Fibroblast of mammary gland (primary cell): ENCODE measurements at places on chromosomes 1 and 21.

DNA sequence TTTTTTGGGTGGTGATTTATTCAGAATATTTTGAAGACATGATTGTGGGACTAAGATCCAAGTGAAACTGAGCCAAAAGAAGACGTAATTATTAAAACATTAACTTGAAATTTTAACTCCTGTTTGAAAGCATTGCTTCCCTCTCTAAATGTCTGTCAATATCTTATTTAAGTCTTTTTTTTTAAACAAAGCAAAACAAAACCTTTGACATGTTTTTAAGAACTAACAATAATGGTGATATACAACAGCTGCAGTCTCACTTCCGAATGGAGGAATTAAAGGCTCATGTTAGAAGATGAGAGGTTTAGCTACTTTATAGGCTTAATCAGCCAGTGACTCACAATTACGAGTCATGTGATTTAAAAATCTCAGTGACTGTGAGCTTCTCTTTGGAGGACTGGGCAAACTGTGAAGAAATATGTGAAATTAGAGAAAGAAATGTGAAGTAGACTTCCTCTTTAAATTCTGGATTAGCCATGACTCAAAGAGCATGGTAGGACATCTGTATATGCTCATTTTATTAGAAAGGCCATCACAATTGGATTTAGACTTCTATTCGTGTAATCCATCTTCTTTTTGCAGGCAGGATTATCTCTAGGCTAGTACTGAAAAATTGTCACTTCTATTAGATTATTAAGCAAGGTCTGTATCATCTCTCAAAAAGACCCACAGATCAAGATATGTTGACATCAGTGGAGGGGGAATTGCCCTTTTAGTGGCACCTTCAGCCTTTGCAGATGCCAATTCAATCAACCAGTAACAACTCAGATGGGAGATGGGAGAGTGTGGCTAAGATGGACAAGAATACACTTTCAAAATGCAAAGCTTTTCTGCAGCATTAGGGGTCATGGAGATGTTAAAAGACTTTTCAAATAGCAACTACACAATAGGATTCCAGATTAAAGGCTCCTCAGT, 28.7 kb downstream of the KCNA3 start:
- DNase-seq: peak; percentile 78

DNA sequence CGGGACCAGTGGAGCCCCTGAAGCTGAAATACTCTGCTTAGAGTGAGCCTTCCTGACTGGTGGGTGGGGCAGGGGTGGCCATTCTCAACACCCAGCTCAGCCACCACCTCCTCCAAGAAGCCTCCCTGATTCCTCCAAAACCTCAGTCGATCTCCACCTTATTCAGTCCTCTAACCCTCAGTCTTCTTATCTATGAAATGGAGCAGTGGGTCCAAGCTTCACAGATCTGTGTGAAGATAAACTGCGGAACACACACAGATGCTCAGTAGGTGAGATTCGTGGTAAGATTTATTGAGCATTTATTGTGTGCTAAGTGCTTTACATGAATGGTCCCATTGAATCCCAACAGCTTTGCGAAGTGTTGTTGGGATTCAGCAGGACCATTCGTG, 93.1 kb upstream of the RUNX3 start:
- DNase-seq: no peak

- peak; percentile 47 for DNase-seq
These were observed 16.3 kb upstream of the ACKR1 start for GRCh38 chr1:159188375-159188788.

DNA sequence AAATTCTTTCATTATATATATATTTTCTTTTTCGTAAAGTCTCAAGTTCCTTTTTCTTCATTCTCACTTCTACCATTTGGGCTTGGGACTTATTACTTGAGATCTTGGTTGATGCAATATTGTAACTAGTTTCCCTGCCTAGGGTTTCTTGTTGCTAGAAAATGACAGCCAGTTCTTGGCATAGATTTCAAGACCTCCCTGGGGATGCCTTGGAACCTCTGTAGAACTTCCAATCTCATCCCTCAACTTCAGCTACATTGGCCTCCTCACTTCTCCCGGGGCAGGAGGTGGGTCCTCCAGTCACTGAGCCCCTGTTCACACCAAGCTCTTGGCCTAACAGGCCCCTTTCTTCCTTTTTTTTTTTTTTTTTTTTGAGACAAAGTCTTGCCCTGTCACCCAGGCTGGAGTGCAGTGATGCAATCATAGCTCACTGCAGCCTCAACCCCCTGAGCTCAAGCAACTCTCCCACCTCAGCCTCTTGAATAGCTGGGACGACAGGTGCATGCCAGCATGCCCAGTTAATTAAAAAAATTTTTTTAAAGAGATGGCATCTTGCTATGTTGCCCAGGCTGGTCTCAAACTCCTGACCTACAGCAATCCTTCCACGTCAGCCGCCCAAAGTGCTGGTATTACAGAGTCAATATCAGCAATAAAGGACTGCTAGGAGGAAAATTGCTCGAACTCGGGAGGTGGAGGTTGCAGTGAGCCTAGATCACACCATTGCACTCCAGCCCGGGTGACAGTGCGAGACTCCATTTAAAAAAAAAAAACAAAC, 33.1 kb downstream of the MAP3K7CL start:
- peak; percentile 80 for DNase-seq

DNA sequence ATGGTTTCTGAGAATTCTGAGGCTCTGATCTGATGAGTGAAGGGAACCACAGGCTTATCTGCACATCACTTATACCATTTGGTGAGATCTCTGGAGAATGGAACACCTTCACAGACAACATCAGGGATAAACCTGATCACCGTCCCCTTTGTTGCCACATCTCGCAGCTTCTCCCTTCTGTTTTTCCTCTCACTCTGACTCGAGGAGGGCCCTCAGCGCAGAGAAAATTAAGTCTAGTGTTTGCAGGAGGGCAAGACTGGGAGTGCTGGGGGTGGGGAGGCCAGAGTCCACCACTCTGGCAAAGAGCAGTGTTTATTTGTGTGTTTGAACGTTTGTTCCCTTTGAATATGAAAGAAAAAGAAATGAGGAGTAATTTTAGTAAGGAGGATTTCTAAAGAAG, 29.0 kb upstream of the BATF3 start:
- DNase-seq: no peak

DNA sequence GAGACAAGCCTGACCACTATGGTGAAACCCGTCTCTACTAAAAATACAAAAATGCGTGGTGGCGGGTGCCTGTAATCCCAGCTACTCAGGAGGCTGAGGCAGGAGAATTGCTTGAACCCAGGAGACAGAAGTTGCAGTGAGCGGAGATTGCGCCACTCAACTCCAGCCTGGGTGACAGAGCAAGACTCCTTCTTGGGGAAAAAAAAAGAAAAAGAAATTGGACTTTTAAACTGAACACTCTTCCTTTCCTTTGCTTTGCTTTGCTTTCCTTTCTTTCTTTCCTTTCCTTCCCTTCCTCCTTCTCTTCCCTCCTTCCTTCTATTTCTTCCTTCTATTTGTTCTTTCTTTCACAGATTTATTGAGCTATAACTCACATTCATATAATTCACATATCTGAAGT, 43.3 kb upstream of the PUM1 start:
- no peak for DNase-seq

DNA sequence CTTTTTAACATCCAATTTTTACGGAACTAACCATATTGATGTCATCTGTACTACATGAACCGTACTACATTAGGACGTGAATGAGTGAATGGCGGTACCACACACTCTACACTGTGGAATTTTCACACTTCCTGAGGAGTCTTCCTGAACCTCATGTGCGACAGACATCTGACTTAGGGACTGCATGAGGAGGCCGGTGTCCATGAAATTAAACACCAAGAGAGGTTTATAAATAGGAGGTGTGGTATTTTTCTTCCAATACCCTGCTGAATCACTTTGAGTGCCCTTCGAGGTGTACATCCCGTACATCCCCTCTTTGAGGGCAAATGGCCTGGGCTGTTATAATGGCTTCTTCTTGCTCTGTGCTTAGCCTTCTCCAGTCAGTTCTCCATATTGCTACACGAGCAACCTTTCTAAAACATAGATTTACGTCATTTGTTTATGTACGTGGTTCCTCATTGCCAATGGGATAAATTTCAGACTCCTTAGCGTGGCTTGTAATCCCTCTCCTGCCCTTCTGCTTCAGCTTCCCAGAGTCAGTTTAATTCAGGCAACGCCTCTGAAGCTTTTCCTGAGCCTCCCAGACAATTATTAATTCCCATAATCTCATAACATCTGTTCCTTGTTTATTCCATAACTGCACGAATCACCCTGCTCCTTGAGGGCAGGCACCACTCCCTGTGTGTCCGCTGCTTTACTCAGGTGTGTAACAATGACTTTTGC, 9.4 kb downstream of the ST3GAL3 start:
- peak; percentile 56 for DNase-seq
